AG04449 (cell line): ENCODE measurements at places on chromosomes 4 and X.
A peak's percentile ranks its signal among the peaks of the same experiment; 100 is the strongest.

DNA sequence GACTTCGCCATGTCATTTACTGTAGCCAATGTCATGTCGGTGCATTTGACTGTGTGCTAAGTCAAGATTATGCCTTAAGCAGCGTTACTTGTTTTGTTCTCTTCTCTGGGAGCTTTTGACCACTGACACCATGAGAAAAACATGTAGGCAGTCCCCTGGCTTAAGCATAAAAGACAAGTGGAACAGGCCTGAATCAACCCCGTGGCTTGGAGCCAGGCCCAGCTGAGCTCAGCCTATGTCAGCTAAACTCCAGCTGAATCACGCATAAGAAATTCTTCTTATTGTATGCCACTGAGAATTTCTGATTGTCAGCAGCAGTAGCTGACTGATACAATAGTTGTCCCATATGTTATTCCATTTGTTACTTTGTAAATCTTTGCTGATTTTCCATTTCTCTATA lies 261.9 kb downstream of the CBLL2 start:
- DNase-seq = peak; percentile 44

GRCh38 chrX:68659786-68660185 lies 12.3 kb downstream of the STARD8 start:
- DNase-seq = no peak

- DNase-seq = no peak
These were observed 47.8 kb downstream of the ELF2 start for GRCh38 chr4:139129206-139129605.

DNA sequence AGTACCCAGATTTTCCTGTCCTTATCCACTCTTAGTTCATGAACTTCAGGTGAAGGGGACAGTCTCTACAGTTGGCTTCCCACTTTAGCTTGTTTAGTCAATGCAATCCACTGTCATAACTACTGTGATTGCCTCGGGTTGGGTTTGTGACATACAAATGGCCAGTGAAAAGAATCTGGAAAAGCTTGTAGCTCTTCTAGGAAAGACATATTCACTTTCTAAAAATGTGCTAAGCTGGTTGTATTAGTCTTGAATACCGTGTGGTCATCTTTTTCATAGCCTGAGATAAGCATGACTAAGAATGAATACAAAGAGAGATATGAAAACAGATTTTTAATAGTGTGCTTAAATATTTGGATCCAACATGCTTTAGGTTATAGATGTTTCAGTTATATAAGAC lies 1443.5 kb upstream of the IGFBP7 start:
- no peak for DNase-seq

GRCh38 chr4:108828620-108829019 lies 65.8 kb upstream of the ETNPPL start:
- no peak for DNase-seq

- DNase-seq = peak; percentile 52
These were observed 19.5 kb downstream of the WWC2 start for GRCh38 chr4:183118585-183118984.

DNA sequence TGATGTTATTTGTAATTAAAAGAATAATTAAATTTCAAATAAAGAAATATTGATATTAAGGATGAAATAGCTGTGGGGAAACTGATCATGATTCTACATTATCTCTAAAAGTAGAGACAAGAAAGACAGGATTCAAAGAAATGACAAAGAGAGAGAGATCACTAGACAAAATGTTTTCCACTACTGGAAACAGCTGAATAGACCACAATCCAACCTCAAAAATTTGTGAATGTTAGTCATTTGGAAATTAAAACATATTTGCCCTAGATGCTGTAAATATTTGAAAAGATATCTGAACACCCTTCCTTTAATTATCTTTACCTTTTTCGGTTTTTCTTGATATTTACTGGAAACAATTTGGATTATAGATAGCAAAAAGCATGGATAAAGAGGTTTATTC lies 414.9 kb downstream of the CENPC start:
- DNase-seq = no peak

GRCh38 chr4:872241-872981 lies 46.5 kb upstream of the CPLX1 start:
- no peak for DNase-seq

DNA sequence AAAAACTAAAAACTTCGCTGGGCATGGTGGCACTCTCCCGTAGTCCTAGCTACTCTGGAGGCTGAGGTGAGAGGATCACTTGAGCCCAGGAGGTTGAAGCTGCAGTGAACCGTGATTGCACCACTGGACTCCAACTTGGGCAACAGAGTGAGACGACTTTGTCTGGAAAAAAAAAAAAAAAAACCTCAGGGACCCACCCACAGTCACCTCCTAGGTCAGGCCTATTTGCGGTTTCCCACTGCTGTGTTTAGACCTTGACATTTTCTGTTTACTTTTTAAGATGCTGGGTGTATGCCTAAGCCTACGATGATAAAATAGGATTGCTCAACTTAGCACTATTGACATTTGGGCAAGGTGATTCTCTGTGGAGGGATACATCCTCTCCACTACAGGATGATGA lies 197.4 kb upstream of the TBL1X start:
- no peak for DNase-seq
